ENCODE measurements at places on chromosomes 11 and 22.

DNA sequence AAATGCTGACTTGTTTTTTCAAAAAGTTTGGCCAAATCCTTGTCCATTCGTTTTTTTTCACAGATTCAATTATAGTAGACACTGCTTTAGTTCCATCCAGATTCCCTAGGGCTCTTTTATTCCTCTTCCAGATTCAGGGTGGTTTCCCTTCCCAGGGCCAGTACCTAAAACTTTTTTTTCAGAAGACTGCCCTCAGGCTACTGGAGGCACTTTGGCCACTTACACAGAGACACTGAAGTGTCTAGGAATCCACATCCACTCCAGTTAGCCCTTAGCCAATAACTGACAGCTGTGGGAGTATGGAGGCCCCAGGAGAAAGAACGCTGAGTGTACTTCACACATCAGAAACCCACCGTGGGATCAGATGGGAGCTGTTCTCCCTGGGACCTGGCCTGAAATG lies 77.3 kb downstream of the CCDC34 start:
- DNase-seq = no peak

GRCh38 chr11:10488934-10489691 lies 34.0 kb downstream of the AMPD3 start:
- peak; percentile 99 for DNase-seq

- no peak for DNase-seq
These were observed 4.1 kb downstream of the APOA4 start for GRCh38 chr11:116819049-116819448.

DNA sequence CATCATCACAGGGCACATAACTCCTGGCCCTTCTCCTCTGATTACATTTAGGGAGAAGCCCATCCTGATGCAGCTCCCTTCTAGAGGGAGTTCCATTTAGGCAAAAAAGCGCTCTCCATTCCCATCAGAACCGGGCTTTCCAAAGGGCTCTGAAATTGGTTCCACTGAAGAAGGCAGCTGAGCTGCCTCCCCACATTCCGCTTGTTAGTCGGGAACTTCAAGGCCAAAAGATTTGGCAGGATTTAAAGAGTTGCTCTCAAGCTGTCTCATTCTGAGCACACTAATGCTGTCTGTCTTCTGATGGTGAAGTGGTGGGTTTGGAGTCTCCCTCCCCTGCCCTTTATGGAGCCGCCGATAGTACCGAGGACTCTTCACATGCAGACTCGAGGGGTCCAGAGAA lies 26.6 kb upstream of the CABP7 start:
- DNase-seq = no peak

DNA sequence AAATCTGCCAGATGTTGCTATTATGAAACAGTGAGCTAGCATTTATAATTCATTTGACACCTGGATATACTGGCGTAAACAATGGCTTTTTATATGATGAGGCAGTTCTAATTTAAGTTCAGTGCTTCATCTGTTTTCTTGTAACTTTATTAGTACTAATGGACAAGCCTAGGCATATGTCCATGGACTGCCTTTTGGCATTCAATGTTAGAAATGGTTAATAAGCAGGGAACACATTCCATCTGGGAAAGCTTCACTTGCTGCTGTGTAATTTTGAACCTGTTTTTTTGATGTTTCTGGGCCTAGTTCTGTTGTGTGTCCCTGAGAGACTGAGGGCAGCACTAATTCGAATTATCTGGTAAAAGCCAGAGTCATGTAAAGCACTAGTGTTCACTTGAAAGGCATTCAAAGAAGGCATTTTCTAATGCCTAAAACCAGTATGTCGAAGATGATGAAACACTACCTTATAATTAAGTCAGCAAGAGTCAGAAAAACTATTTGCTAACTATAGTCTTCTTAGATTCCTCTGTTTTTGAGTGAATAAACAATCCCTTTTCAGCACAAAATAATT lies 138.5 kb downstream of the SWAP70 start:
- peak; percentile 83 for DNase-seq

DNA sequence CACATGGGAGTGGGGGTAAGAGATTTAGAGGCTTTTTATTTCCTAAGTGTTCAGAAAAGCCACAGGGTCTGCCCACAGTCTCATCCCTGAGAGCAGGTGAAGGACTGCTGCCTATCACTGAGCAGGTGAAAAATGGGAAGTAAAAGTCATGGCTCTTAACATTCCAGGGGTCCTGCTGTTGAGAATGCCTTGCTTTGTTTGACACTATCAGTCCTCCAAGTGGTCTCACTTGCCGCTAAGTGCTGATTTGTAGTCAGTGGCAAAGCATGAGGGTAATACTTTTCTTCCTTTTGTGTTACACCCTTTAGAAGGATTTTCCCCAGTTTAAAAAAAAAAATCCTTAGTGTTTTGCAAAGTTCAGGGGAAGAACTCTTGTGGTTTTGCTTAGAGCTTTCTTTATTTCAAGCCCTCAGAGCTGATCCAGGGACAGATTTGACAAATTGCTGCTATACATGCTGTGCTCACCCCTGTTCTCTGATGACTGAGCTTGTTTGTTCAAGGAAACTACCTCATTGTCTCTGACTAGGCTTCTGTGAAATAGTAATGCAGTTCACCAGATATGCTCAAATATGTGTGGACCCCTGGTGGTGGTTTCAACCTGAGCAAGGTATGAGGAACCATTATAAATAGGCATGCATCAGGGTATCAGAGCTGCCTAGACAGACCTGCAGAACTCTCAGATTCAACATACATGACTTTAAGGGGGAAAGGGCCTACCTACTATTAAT lies 141.0 kb downstream of the ARHGAP42 start:
- peak; percentile 74 for DNase-seq

DNA sequence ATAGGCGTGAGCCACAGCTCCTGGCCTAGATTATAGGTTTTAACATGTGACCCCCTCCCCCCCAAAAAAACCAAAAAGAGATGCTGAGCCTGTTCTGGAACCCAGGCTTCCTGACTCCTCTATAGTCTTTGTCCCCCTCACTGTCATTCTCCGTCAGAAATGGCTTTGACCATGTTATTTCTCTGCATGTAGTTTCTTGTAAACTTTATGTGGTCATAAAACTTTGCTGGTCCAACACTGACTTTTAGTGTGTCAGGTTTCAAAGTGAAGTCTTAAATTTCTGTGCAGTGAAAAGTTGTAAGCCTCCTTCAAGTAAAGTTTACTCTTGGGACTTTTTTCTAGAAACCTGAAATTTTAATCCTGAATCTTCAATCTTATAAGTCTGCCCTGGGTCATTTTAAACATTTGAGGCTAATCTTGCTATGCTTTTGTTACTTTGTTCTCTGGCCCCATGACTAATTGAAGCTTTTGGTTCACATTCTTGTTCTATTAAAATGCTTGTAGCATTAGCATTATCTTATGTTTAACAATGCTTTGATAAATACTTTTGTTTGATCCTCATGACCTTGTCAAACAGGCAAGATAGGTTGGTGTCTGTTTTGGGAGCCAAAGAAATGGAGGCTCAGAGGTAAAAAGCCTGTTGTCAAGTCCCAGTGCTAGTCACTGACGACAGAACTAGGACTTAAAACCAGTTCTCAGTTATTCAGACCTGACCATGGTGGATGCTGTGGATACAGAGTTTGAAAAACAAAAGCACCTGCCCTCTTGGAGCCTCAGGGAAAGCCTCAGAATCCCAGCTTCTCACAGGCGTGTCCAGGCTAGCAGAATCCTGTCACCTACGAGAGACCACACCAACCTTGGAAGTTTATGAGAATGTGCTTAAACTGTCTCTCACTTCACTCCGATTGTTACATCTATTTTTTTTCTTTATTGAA lies 87.7 kb upstream of the HORMAD2 start:
- DNase-seq = peak; percentile 94

DNA sequence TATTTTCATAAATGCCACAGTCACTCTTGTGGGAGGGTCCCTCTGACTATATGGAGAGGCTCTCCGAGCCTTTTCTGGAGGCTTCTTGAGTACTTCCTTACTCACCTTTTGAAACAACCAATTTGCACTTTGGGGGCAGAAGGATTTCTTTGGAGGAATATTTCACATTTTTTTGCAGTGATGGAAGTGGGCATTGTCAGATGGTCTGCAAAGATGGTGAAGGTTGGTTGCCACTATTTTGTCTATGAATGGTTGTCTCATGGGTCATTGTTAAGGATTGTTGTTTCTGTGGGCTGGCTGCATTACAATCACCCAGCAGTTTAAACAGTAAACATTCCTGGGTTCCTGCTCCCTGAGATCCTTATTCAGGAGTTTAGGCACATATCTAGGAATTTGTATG lies 388.2 kb downstream of the TMEM135 start:
- no peak for DNase-seq

DNA sequence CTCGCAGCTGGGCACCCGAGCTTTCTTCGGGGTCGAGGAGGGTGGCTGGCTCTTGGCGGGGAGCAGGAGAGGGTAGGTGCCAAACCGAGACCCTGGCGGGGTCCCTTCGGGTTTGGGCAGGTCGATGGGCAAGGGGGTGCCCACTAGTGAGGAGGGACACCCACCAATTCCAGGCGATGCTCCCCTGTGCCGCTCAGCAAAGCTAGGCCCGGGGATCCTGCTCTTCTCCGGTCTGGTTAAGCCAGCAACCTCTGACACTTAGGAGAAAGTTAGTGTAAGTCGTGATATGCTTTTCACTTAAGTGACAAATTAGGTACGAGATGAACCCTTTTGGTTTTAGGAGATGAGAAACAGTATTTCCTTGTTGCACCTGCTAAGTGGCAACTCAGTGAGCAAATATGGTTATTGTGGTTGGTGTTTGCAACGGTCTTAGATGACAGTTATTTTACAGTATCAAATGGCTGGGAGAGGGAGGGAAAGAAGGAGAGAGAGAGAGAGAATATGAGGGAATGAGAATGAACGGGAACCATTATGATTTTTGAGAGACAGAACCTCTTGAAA lies 565 bp downstream of the NUCB2 start:
- peak; percentile 44 for DNase-seq

- no peak for DNase-seq
These were observed 65.0 kb downstream of the MACROD1 start for GRCh38 chr11:64100782-64101353.

DNA sequence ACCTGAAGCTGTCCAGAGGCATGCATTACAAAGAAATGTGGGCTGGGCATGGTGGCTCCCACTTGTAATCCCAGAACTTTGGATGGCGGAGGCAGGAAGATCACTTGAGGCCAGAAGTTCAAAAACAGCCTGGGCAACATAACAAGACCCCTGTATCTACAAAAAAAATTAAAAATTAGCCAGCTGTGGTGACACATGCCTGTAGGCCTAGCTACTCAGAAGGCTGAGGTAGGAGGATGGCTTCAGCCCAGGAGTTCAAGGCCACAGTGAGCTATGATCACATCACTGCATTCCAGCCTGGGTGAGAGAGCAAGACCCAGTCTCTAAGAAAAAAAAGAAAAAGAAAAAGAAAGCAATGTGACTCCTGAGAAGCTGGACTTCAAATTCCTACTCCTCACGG lies 138.5 kb upstream of the HSD17B12 start:
- DNase-seq = no peak

GRCh38 chr11:123559523-123559955 lies 94.9 kb downstream of the SCN3B start:
- DNase-seq = no peak

- DNase-seq = no peak
These were observed 102.2 kb downstream of the SGSM3 start for GRCh38 chr22:40472579-40472978.

GRCh38 chr11:100543386-100543785 lies 143.7 kb upstream of the ARHGAP42 start:
- DNase-seq = no peak

DNA sequence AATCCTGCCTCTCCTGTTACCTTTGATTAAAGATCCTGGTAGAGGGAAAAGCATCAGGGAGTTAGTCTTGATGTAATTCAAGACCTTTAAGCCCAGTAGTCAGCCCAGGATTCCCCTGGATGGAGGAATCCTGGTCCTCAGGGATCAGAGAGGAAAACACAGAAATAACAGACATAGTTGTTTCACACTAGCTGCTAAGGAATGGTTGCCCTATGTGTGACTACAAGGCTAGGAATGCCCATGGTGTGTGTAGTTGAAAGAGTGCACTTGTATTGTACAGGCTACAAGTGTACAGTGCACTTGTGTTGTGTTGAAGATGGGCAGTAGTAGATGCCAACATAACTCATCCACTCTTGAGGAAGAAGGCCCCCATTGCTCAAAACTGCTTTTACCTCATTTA lies 226.8 kb downstream of the AASDHPPT start:
- DNase-seq = peak; percentile 52

GRCh38 chr22:33477120-33478111 lies 419.2 kb upstream of the SYN3 start:
- DNase-seq = no peak

GRCh38 chr11:102831489-102832440 lies 11.6 kb downstream of the MMP3 start:
- peak; percentile 51 for DNase-seq

DNA sequence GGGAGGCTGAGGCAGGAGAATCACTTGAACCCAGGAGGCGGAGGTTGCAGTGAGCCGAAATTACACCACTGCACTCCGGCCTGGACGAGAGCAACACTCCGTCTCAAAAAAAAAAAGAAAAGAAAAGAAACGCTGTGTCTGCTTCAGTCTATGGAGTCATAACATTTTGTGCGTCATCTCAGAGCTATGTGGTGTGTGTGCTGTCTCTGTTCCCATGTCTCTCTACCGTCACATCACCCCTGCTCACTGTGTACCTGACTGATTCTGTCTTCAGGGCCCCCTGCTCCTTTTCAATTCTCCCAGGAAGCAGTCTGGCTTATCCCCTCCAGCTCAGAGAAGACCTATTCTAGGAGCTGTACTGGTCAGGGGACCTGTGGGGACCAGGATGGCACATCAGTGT lies 7.0 kb downstream of the BACE1-AS start:
- DNase-seq = no peak

DNA sequence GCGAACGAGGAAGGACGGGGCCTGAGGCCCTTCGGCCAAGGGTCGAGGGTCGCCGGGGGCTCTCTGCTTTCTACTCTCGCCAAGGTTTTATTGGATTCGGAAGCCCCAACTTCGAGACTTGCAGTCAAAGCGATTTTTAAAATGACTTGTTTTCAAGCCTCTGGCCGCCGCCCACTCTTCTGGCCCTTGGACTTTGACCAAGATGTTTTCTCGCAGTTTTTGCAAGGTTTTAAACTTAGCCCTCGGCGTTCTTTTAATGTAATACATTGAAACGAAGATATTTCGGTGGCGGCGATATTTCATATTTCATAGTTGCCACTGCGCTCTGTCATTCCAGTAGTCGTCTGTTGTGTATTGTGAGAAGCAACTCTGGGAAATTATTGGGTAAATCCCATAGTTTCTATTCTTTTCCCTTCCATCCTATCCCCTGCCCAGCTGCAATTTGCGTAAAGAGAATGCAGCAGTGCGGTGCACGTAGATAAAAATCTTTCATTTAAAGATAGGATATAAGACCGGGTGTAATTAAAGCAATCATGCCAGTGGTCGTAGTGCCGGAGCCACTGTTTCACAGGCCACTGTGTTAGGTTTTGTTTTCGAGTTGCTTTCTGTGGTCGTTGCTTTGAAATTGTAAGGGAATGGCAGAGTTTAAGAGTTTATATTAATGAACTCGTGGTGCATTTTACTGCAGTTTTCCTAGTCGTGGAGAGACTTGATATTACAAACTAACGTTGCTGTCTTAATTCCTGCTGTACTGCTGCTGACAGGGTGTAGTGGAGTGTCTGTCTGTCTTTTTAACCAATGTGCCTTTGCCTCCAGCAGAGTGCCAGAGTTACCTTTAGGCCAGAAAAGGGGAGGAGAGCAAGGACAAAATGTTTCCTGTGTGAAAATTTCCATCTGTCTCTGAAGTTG lies 702 bp downstream of the BIRC2 start:
- DNase-seq = peak; percentile 43

- no peak for DNase-seq
These were observed 16.3 kb downstream of the PPFIBP2 start for GRCh38 chr11:7530013-7530640.
